NCI-H774 (cell line): ENCODE measurements at places on chromosomes 1 and 21.

DNA sequence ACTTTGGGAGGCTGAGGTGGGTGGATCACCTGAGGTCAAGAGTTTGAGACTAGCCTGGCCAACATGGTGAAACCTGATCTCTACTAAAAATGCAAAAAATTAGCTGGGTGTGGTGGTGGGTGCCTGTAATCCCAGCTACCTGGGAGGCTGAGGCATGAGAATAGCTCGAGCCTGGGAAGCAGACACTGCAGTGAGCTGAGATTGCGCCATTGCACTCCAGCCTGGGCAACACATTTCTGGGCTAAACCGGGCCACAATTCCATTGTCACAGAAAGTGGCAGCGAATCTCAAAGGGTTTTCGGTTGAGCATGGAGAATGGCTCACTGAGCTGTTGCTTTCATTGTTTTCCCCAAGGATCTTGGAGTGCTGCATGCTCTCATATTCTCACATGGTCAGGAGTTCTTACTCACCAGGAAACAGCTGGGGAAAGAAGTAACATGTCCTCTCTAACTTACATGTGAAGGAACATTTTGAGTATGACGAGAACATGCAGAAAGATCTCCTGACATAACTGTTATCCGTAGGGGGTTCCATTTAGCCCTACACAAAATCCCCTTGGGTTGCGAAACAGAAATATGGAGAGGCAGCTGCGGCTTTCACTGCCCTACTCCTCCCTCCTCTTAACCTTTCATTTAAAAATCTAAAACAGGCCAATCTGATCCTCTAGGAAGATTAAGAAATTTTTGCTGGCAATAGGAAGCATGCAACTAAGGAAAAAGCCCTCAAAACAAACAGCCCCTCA is 341.1 kb downstream of the PCP4 start:
- no peak for DNase-seq

DNA sequence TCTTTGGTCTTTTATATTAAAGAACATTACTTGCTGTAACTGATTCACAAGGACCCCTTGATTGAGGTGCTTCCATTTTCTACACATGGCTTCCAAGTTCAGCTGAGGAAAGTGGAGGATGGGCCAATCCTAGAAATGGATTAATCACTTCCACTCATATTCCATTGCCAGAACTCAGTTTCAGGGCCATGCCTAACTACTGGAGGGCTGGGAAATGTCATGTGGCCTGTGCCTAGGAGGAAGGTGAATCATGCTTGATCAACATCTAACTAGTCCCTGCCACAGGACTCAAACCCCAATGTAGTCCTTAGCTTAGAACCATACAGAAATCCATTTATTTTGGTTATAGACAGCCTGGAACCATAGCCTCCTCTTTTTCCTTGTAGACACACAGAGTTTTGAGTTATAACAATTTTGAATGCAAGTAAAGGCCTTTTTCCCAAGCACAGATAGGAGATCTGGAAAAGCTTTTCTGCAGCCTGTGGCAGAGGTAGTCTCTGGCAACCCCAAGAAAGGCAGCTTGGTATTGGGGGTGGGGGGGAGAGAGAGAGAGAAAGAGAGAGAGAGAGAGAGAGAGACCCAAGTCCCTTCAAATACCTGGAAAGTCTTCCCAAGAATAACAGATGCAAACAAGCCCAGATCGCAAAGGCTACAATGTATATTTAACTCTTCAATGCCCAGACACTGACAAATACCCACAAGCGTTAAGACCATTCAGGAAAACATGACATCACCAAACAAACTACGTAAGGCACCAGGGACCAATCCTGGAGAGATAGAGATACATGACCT is 12.5 kb downstream of the MAST2 start:
- no peak for DNase-seq

DNA sequence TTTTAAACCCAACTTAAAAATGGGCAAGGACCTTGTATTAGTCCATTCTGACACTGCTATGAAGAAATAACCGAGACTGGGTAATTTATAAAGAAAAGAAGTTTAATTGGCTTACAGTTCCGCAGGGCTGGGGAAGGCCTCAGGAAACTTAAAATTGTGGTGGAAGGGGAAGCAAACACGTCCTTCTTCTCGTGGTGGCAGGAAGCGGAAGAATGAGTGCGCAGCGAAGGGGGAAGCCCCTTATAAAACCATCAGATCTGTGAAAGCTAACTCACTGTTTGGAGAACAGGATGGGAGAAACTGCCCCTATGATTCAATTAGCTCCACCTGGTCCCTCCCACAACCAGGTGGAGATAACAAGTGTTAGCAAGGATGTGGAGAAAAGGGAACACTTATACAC is 237.7 kb downstream of the SEC16B start:
- DNase-seq: no peak

DNA sequence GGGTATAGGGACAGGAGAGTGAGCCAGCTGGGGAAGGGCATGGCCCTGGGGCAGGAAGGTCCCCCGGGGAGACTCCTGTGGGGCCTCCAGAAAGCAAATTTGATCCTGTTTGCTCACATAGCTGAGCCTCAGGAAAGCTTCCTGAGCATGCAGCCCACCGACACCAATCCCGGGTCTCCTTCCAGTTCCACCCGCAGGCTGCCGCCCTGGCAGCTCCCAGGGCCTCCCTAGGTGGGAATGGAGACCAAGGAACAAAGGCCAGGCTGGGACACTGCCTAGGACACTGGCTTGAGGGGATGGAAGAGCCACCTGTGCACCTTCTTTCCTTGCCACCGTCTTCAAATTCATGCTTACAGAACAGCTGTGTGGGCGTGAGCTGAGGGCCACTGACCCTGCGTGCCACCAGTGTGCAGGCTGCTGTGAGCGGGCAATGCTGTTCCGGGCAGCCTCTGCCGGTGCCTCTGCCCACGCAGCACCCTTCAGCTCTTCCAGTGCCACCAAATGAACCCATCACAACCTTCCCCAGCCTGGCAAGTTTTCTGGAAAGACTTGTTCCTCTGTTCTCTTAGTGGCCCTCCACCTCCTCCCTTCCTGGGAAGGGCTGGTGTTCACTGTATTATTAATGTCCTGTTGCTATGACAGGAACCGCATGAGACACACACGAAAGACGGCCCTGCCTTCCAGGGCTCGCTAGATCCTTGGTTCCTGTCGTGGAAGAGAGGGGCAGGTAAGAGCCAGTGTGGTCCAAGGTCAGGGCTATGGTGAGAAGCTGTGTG is 53.6 kb downstream of the ACBD3 start:
- no peak for DNase-seq

- no peak for DNase-seq
These were observed 502 bp upstream of the SLC35A3 start for GRCh38 chr1:99969260-99969728.

DNA sequence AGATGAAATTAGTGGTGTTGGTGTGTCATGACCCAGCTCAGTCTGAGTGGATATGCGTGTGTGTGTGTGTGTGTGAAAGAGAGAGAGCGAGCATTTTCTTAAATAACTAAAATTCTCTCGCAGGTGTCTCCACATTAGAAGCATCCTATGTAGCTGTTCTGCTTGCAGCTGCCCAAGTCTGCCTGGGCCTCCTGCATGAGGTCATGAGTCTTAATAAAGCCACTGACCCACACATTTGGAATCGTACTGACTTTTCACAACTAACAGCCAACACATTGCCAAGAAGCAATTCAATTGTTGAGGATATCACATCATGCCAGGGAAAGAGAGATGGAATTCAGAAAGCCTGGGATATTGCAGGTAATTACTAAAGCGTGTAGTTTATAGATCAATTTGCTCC is 238.2 kb upstream of the AJAP1 start:
- DNase-seq: no peak

GRCh38 chr1:10676963-10677362 is 119.5 kb downstream of the CASZ1 start:
- no peak for DNase-seq

DNA sequence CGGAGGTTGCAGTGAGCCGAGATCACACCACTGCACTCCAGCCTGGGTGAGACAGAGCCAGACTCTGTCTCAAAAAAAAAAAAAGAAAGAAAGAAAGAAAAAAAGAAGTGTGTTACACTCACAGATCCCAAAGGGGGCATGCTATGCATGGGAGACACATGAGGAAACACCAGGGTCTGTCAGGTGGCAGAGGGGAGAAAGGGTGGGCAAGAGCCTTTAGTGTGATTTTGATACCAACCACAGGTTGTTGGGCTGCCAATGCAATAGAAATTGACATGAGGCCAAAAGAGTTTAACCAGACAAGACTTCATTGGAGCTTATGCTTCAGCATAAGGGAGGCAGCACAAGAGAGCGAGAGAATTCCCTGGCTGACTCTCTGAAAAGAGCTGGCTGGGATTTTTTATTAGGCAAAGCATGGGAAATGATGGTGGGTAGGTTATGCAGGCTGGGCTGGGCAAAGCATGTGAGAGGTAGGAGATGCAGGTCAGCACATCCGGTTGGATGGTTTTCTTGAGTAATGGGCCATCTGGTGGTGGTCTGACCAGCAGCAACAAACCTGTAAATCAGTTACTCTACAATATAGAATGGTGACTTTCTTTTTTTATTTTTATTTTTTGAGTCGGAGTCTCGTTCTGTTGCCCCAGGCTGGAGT is 11.7 kb upstream of the EXTL1 start:
- no peak for DNase-seq

DNA sequence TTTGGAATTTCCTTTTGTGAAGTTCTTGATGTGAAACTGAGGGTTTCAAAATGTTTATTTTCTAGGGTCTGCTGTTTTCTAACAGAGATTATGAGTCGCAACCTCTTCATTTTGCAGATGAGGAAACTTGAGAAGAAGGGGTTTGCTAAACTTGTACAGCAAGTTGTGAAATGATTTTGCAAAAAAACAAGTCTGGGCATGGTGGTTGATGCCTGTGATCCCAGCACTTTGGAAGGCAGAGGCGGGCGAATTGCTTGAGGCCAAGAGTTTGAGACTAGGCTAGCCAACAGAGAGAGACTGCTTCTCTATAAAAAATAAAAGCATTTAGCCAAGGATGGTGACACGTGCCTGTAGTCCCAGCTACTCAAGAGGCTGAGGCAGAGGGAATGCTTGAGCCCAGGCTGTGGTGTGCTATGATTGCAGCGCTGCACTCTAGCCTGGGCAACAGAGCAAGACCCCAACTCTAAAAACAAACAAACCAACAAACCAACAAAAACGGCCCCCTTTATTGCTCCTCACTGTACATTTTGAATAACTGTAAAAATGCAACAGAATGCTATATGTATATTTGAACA is 9.9 kb downstream of the TRIM67 start:
- no peak for DNase-seq

GRCh38 chr1:224262373-224263054 is 67.5 kb downstream of the NVL start:
- no peak for DNase-seq

DNA sequence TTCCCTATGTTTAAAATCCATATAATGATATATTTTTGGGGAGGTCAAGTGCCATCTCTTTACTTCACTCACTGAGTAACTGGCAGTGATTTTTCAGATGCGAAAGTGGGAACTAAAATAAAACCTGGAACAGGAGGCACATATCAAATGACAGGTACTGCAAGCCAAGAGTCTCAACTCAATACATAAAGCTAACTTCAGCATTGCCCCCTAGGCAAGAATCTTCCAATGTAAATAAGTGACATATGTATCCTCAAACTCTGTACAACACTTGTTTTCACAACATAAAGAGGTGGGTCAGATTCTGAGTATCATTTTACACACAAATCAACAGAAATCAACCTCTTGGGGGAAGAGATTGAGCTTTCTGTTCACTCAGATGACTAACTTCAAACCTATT is 18.1 kb downstream of the DCAF8 start:
- DNase-seq: no peak

- DNase-seq: peak; percentile 71
These were observed 20.8 kb upstream of the LAPTM5 start for GRCh38 chr1:30778154-30778978.

DNA sequence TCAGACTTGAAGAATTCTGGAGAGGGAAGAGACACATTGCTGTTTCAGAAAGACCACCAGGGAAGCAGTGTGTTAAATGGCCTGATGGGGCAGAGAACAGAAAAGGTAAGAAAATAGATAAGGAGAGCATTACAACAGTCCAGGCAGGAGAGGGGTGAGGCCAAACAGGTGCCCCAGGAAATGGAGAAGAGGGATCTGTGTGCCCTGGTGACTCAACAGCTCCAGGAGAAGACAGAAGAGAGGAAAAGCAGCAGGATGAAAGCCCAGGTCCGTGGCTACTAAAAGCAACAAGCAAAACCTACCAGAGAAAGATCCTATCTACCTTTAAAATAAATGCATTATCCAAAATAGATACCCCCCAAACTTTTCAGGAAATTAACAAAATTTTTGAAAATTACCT is 9.2 kb downstream of the TP53BP2 start:
- DNase-seq: no peak

DNA sequence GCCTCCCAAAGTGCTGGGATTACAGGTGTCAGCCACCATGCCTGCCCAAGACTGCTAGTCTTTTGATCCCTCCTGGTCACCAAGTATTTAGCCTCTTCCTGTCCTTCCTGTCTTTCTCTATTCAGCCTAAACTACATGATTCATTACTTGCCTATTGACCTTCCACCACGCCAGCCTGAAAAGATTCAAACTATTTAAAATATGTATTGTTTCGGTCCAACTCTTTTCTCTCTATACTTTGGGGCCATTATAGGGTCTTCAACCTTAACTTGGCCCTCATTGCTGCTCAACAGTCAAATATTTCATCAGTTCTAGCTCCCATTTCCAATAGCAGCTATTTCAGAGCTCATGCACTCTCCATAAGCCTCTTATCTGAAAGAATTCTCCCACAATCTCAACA is 153.0 kb downstream of the TNFSF18 start:
- DNase-seq: no peak

- DNase-seq: no peak
These were observed 35.6 kb downstream of the WLS start for GRCh38 chr1:68196676-68197075.

GRCh38 chr1:61080413-61081143 is 1.8 kb upstream of the NFIA start:
- no peak for DNase-seq

DNA sequence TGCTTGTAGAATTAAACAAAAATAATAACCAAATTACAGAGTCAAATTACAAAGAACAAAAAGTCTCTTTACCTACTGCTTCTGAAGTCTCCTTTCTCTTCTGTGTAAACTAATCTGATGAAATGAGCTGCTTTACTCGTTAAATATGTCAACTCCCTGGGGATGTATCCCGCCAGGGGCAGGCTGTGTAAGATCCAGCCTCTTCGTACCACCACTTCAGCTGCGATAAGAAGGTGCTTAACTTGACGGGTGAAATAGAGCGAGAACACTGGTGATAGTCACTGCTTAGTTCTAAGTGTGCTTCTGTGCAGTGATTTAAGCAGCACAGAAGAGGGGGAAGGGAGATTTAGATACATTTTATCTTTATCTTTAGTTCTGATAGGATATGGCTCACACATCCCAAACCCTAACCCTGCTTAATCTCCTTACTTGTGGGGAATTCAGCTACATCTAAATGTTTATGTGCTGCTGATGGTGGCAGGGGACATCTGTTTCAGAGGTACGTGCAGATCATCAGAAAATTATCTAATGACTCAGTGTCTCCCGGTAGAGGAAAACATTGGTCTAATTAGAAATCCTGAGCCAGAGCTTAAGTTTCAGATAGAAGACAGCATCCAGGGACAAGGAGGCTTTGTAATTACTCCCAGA is 46.0 kb downstream of the RHOU start:
- no peak for DNase-seq
